ENCODE measurements at places on chromosomes 12 and 14. TPM values are rescaled to one million over a fixed set of nuclear protein-coding genes. Genes with fewer than 3 reads are reported as not detected.
A peak's percentile ranks its signal among the peaks of the same experiment; 100 is the strongest.

ASIC1 gene
- 0.15 TPM for total RNA-seq

GSC gene
- not detected for total RNA-seq

SLC25A21 gene
- 0.30 TPM for total RNA-seq

STON2 gene
- total RNA-seq, result 34.8 TPM

ANKS1B gene
- 6.2 TPM for total RNA-seq

LIN52 gene
- total RNA-seq, result 5.8 TPM

IRF9 gene
- total RNA-seq, result 192 TPM

PPFIBP1 gene
- 82.1 TPM for total RNA-seq

GALNT6 gene
- total RNA-seq, result 21.9 TPM

CCDC177 gene
- not detected for total RNA-seq

ASB2 gene
- 2.1 TPM for total RNA-seq

SIX6 gene
- total RNA-seq, result not detected

DNA sequence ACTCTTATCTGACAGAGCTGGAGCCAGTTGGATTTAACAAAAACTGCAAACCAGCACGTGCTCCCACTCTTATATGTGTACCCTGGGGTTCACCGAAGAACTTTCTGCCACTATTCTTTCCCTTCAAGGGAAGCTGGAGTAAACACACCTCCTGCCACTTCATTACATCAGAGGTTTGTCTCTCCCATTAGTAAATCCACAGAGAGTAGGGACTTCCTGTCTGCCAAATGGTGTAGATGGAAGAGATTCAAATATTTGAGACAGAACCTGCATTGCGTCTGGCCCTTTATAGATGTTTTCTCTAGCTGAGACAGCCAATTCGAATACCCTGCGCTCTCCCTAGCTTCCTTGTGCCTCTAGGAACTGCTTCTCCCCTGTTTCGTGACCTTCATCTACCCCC, 29.1 kb upstream of the AEBP2 start:
- H3K27ac ChIP-seq, result no peak overlapping the region
- H3K27me3 ChIP-seq, result no peaks in the 10 kb centered on the region
- H3K36me3 ChIP-seq, result no peaks in the 10 kb centered on the region

- no peaks in the 10 kb centered on the region for H3K36me3 ChIP-seq
- no peaks in the 10 kb centered on the region for H3K4me1 ChIP-seq
These were observed 205.7 kb upstream of the GZMB start for GRCh38 chr14:24839617-24840203.

DNA sequence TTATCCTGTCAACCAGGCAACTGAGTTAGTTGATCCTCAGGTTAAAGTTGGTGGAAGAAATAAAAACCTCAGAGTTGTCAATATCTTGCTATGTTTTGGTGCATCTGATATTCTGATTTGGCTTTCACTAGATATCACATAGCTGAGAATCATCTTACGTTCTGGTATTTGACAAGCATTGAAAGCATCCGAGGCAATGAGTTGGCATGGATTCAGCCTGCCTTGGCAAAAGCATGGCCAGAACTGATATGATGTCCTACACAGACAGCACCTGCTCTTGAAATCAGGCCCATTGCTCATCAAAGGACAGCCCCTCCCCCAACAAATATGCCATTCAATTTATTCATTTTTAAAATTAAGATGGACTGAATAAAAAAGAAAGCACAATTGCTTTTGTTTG, 320.7 kb upstream of the ATP2B1 start:
- no peak overlapping the region for H3K4me3 ChIP-seq
- no peak for DNase-seq
- H3K4me1 ChIP-seq, result peaks cover 4% of the 10 kb centered on the region

GRCh38 chr12:80299976-80300375, 144.1 kb upstream of the PTPRQ start:
- no peaks in the 10 kb centered on the region for H3K4me1 ChIP-seq
- DNase-seq, result no peak
- no peak overlapping the region for H3K4me3 ChIP-seq

GRCh38 chr12:58588770-58589169, 331.5 kb downstream of the LRIG3 start:
- no peaks in the 10 kb centered on the region for H3K27me3 ChIP-seq
- H3K27ac ChIP-seq, result no peak overlapping the region
- no peak for DNase-seq
- no peaks in the 10 kb centered on the region for H3K4me1 ChIP-seq

DNA sequence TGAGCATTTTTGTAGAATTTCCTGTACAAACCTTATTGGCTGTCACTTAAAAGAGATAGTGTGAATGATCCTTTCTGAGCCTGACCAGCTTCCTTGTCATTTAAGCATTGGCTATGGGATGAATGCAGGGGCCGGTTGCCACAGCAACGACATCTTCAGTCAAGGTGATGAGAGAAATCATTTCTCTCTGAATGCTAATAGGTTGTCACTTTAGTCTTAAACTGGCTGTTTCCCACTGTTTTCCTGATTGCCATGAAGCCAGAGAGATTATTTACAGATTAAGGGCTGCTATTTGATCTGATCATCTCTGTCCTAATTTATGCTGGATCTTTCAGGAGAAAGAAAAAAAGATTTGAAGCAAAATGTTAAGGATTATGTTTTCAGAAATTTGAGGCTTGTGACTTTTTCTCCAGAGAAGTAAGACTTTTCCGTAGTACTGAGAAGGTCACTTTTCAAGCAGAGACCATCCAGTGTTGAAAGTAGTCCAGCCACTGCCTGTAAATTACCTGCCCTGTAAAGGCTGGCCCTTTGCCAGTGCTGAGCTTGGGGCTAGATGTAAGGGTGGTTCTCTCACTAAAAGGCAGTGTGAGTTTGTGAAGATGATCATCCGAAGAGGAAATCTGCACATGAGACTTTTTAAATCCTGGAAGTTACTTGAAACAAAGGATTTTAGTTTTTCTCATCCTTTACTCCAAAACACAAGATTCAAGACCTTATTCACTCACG, 235.6 kb downstream of the DACT1 start:
- H3K36me3 ChIP-seq, result no peaks in the 10 kb centered on the region
- H3K4me1 ChIP-seq, result no peaks in the 10 kb centered on the region
- H3K4me3 ChIP-seq, result no peak overlapping the region
- H3K27me3 ChIP-seq, result no peaks in the 10 kb centered on the region
- no peak for DNase-seq

- no peaks in the 10 kb centered on the region for H3K36me3 ChIP-seq
- no peaks in the 10 kb centered on the region for H3K4me1 ChIP-seq
- H3K27me3 ChIP-seq, result no peaks in the 10 kb centered on the region
- DNase-seq, result no peak
- H3K27ac ChIP-seq, result no peak overlapping the region
These were observed 95.8 kb downstream of the TMTC3 start for GRCh38 chr12:88237954-88238353.

- no peak overlapping the region for H3K4me3 ChIP-seq
- H3K27me3 ChIP-seq, result no peaks in the 10 kb centered on the region
- H3K36me3 ChIP-seq, result no peaks in the 10 kb centered on the region
- no peak for DNase-seq
These were observed 319.2 kb downstream of the BCL11B start for GRCh38 chr14:98952593-98953350.

DNA sequence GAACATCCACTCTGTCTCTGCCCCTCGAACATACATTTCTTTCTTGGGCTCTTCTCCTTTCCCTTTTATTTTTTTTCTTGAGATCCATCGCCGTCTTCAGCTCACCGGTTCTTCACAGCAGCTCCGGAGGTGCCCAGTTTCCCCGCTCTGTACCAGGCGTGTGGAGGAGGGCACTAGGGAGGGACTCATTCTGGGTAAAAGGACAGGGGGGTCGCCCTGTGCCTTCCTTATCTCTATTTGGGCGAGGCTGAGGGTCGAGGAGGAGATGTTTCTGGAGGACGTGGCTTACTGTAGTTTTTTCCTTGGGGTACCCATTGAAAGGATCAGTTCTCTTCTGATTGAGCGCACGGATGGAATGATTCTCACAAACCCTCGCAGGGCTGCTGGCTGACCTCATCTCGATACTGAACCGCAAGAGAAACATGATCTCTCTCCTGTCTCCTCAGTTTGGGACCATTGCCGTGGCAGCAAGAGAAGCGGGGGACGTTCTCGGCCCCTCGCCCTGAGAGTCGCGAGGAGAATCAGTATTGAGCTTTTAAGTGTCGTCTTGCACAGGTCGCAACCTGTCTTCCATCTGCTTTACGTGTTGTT, 386 bp downstream of the LIN52 start:
- DNase-seq, result no peak
- H3K36me3 ChIP-seq, result no peaks in the 10 kb centered on the region
- peak overlapping the region; percentile 88 for H3K4me3 ChIP-seq
- H3K4me1 ChIP-seq, result peaks cover 34% of the 10 kb centered on the region
- H3K27me3 ChIP-seq, result no peaks in the 10 kb centered on the region

- H3K27me3 ChIP-seq, result no peaks in the 10 kb centered on the region
- no peak overlapping the region for H3K27ac ChIP-seq
- no peak for DNase-seq
- H3K4me1 ChIP-seq, result peaks cover 4% of the 10 kb centered on the region
- no peaks in the 10 kb centered on the region for H3K36me3 ChIP-seq
These were observed 63.4 kb upstream of the FUT8 start for GRCh38 chr14:65349100-65349499.

GRCh38 chr14:72907886-72908285, 14.0 kb upstream of the DPF3 start:
- no peak overlapping the region for H3K27ac ChIP-seq
- no peak for DNase-seq
- H3K4me1 ChIP-seq, result no peaks in the 10 kb centered on the region
- H3K36me3 ChIP-seq, result no peaks in the 10 kb centered on the region
- no peaks in the 10 kb centered on the region for H3K27me3 ChIP-seq
- no peak overlapping the region for H3K4me3 ChIP-seq

GRCh38 chr12:40208707-40209446, 15.9 kb upstream of the LRRK2 start:
- no peak overlapping the region for H3K4me3 ChIP-seq
- peaks cover 18% of the 10 kb centered on the region for H3K4me1 ChIP-seq
- peak; percentile 69 for DNase-seq
- H3K36me3 ChIP-seq, result no peaks in the 10 kb centered on the region
- no peaks in the 10 kb centered on the region for H3K27me3 ChIP-seq

DNA sequence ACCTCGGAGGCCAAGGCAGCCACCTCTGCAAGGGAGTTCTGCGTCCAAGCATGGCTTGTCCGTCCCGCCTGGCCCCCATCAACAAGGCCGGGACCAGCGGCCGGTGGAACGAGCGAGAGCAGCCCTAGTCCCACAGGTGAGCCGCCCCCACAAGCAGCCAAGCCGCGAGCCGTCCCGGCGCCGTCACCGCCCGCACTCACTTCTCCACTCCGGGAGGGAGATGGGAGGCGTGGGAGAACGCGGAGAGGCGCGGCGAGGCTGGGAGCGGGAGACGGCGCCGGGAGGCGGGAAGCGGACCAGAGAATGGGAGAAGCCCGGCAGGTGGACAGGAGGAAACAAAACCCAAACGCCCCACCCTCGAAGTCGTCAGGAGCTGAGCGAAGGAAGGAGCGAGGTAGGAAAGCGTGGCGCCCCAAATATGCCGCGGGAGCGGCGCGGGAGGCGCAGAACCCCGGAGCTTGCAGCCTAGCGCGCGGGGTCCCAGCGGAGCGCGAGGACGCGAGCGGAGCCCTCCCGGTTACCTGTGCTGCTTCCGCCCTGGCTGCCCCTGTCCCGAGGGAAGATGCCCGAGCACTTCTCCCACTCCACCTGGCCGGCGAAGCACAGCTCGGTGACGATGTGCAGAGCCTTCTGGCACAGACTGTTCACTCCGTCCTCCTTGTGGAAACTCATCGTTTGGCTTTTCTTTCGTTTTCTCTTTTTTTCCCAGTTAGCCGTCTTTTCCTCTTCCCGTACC, 600 bp downstream of the SYT10 start:
- H3K4me1 ChIP-seq, result peaks cover 12% of the 10 kb centered on the region
- H3K4me3 ChIP-seq, result peak overlapping the region; percentile 54
- DNase-seq, result peak; percentile 86
- no peaks in the 10 kb centered on the region for H3K36me3 ChIP-seq

- no peak for DNase-seq
- H3K27me3 ChIP-seq, result no peaks in the 10 kb centered on the region
- no peaks in the 10 kb centered on the region for H3K36me3 ChIP-seq
- no peak overlapping the region for H3K27ac ChIP-seq
- H3K4me3 ChIP-seq, result no peak overlapping the region
These were observed 1.2 kb downstream of the SRGAP1 start for GRCh38 chr12:63845726-63846125.

DNA sequence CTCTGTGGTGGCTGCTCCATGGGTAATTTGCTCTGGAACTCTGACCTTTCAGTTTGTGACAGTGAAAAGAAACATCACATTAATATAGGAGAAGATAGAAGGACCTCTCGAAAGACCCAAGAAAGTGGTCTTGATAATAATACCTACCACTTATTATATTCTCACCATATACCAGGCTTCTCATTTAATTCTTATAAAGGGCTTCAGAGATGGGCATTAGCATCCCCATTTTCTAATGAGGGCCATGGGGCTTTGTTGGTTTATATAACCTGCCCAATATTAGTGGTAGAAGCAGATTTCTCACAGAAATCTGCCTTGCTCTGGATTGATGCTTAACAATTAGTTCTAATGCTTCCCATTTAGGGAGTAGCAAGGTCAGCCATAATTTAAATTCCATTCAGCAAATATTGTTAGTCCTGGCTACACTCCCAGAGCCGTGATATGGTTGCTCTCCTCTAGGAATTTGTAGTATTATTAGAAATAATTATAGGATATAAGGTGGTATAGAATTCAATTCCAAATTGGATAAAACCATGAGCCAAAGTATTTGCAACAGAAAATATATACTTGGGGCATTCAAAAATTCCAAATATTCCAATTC, 7.4 kb upstream of the AMIGO2 start:
- no peaks in the 10 kb centered on the region for H3K36me3 ChIP-seq

GRCh38 chr14:74207943-74208342, 31.3 kb upstream of the VSX2 start:
- no peaks in the 10 kb centered on the region for H3K27me3 ChIP-seq
- no peak overlapping the region for H3K4me3 ChIP-seq
- peaks cover 8% of the 10 kb centered on the region for H3K36me3 ChIP-seq
- no peaks in the 10 kb centered on the region for H3K4me1 ChIP-seq
- H3K27ac ChIP-seq, result no peak overlapping the region

- H3K36me3 ChIP-seq, result no peaks in the 10 kb centered on the region
- H3K27me3 ChIP-seq, result no peaks in the 10 kb centered on the region
- H3K27ac ChIP-seq, result peak overlapping the region; percentile 40
- H3K4me3 ChIP-seq, result no peak overlapping the region
These were observed 20.0 kb downstream of the NFKBIA start for GRCh38 chr14:35384455-35385041.

- no peak overlapping the region for H3K27ac ChIP-seq
- H3K4me1 ChIP-seq, result peaks cover 7% of the 10 kb centered on the region
- peaks cover 5% of the 10 kb centered on the region for H3K27me3 ChIP-seq
- H3K4me3 ChIP-seq, result no peak overlapping the region
- no peaks in the 10 kb centered on the region for H3K36me3 ChIP-seq
These were observed 6.0 kb downstream of the INSM2 start for GRCh38 chr14:35539969-35540368.

DNA sequence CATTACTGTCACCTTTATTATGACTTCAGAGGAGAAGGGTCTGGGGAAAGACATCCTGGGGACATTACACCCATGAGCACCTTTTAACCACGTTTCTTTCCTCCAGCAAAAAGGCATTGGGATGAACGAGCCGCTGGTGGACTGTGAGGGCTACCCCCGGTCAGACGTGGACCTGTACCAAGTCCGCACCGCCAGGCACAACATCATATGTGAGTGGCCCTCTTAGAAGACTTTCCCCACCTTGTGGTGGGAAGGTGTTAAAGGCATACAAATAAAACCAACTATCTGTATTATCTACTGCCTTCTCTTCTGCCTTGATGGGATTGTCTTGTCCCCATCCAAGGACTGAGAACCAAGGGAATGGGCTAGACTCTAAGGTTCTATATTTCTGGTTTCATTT, 6.0 kb downstream of the PSMD9 start:
- H3K27ac ChIP-seq, result no peak overlapping the region
- no peak for DNase-seq
- peaks cover 29% of the 10 kb centered on the region for H3K4me1 ChIP-seq
- no peak overlapping the region for H3K4me3 ChIP-seq
- H3K36me3 ChIP-seq, result peaks cover 64% of the 10 kb centered on the region

GRCh38 chr12:12784911-12785814, at the start of gene APOLD1:
APOLD1 (plus strand) TSS chr12:12785659; CDS start chr12:12785692, 33 bp downstream.
- no peak for DNase-seq
- peak within 1 kb of the TSS; percentile 90 for H3K27ac ChIP-seq
- peaks cover 25% of the 10 kb centered on the region for H3K4me1 ChIP-seq
- H3K27me3 ChIP-seq, result no peaks in the 10 kb centered on the region
- H3K36me3 ChIP-seq, result no peaks in the 10 kb centered on the region
